ENCODE measurements at places on chromosomes 5 and 9.

DNA sequence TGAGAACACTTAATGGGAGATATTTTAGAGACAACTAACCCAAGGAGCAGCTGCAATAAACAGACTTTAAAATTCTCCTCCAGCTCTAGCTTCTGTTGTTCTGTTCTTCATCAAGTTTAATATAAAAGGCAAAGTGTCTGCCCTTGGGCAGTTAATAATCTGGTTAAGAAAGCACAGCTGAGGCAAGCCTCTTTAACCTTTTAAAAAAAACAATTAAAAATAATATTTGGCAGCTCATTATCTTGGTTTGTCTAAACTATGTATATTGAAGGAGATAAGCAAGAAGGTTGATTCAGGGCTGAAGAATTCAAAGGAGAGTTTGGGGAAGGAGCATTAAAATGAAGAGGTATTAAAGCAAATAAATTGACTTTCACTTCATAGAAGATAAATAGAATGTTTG lies 75.4 kb downstream of the TSSK1B start:
- DNase-seq: peak; percentile 70

- DNase-seq: no peak
Measured at GRCh38 chr5:29697278-29697677, 1496.2 kb upstream of the CDH6 start.

- DNase-seq: no peak
Measured at GRCh38 chr5:138955013-138955660, 80.0 kb upstream of the LRRTM2 start.

DNA sequence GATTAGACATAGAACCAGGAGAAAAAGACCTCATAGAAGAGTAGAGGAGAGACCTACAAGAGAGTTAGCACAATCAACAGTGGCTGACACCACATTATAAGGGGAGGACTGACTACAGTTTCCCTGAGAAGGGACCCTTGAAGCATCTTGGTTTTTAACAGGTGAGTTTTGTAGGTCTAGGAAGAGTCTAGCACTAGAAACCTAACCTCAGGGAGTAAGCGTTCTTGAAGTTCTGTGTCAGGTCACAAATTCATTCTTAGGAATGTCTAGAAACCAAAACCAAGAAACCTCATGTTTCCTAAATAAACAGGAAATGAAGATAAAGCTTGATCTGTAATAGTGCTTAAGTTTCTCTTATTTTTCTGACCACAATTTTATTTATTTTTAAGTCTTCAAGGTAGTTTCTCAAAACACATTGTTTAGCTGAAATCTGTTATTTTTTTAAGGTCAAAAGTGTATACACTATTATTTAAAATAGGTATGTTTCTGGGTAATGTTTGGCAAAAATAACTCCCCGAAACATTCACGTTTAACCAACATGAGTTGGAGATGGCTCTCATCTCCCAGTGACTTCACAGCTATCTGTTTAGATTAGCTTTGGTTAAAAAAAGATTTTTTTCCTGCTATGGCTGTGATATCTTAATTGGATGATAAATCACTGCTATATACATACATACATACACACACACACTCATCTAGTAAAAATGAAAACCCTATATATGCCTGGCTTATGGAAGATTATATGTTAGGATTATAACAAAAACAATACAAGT lies 37.1 kb downstream of the MAP3K1 start:
- DNase-seq: peak; percentile 81

GRCh38 chr5:126192226-126192625 lies 231.0 kb upstream of the GRAMD2B start:
- peak; percentile 42 for DNase-seq

- no peak for DNase-seq
Measured at GRCh38 chr5:161804263-161804662, 43.7 kb upstream of the GABRA1 start.

All from amniotic epithelial cell (primary cell).